ENCODE measurements at places on chromosomes 16 and 17. TPM values are rescaled to one million over a fixed set of nuclear protein-coding genes. Genes with fewer than 3 reads are reported as not detected.
A peak's percentile ranks its signal among the peaks of the same experiment; 100 is the strongest.

The NXN gene
- 0.48 TPM for total RNA-seq

The GGT6 gene
- not detected for total RNA-seq

The HOXB13 gene
- not detected for total RNA-seq

The GRB7 gene
- 0.74 TPM for total RNA-seq

The MYCBPAP gene
- 3.1 TPM for total RNA-seq

The ITGB3 gene
- total RNA-seq = not detected

The BRIP1 gene
- total RNA-seq = 16.4 TPM

The SLC22A31 gene
- 0.71 TPM for total RNA-seq

GRCh38 chr16:69110406-69110805 lies 5.0 kb downstream of the HAS3 start:
- no peak overlapping the region for H3K27ac ChIP-seq
- no peak for DNase-seq
- H3K36me3 ChIP-seq = peaks cover 3% of the 10 kb centered on the region
- peaks cover 3% of the 10 kb centered on the region for H3K4me1 ChIP-seq

DNA sequence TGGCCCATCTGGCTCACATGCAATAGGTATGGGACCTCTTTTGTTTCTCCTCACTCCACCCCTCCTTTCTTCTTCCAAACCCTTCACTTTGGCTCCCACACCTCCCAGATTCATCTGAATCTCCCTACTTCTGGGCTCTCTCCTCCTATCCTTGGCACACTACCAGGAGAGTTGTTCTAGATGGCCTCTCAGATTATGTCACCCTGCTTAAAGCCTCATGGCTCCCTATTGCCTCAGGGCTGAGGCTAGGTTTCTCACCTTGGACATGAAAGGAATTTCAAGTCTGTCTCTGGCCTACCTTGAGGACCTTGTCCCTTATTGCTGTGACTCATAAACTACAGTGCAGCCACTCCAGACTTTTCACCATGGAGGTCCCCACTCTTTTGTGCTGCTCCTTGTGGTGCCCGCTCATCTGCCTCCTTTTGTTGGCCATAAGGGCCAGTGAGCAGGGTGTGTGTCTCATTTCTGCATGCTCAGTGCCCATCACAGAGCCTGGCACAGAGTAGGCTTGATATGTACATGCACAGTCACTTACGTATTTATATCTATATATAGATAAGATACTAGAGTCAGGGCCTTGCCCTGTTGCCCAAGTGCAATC lies 1.0 kb upstream of the MFAP4 start:
- H3K4me1 ChIP-seq = peaks cover 2% of the 10 kb centered on the region
- no peak for DNase-seq
- no peak overlapping the region for H3K4me3 ChIP-seq
- H3K27ac ChIP-seq = no peak overlapping the region
- peaks cover 28% of the 10 kb centered on the region for H3K27me3 ChIP-seq

- no peak overlapping the region for H3K27ac ChIP-seq
- H3K4me3 ChIP-seq = no peak overlapping the region
- no peak for DNase-seq
- no peaks in the 10 kb centered on the region for H3K27me3 ChIP-seq
- H3K36me3 ChIP-seq = peaks cover 19% of the 10 kb centered on the region
Observed at GRCh38 chr17:75468291-75468754, 11.9 kb downstream of the TMEM94 start.

DNA sequence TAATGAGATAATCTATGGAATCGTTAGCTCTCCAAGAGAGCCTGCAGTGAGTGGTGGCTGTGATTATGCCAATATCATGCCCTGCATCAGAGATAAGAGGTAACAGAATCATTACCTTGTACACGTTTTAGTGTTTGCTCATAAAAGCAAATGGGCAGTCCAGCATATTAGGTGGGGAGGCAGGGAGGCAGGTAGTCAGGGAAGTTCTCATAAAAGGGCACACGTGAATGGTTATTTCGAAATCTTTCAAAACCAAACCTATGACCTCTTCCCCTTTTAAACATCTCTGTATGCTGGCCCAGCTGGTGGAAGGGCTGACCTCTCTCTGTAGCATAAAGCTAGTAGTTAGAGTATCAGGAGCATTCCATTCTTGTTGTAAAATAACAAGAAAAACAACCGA lies 51.7 kb downstream of the VAT1L start:
- H3K4me1 ChIP-seq = no peaks in the 10 kb centered on the region
- H3K36me3 ChIP-seq = no peaks in the 10 kb centered on the region
- no peak overlapping the region for H3K27ac ChIP-seq
- H3K4me3 ChIP-seq = no peak overlapping the region

- H3K4me1 ChIP-seq = peaks cover 3% of the 10 kb centered on the region
- no peak overlapping the region for H3K4me3 ChIP-seq
- no peak for DNase-seq
- H3K27ac ChIP-seq = no peak overlapping the region
- no peaks in the 10 kb centered on the region for H3K27me3 ChIP-seq
- peaks cover 33% of the 10 kb centered on the region for H3K36me3 ChIP-seq
Observed at GRCh38 chr17:32654324-32654723, 167.5 kb downstream of the CDK5R1 start.

GRCh38 chr16:12300945-12301500 lies 324.5 kb downstream of the SNX29 start:
- no peaks in the 10 kb centered on the region for H3K4me1 ChIP-seq
- no peak overlapping the region for H3K27ac ChIP-seq
- H3K4me3 ChIP-seq = no peak overlapping the region
- H3K36me3 ChIP-seq = no peaks in the 10 kb centered on the region
- H3K27me3 ChIP-seq = no peaks in the 10 kb centered on the region

- H3K36me3 ChIP-seq = peaks cover 36% of the 10 kb centered on the region
- no peaks in the 10 kb centered on the region for H3K27me3 ChIP-seq
- no peak overlapping the region for H3K27ac ChIP-seq
- peak; percentile 60 for DNase-seq
- H3K4me3 ChIP-seq = no peak overlapping the region
Observed at GRCh38 chr17:82236142-82236971, 7.5 kb downstream of the SLC16A3 start.

DNA sequence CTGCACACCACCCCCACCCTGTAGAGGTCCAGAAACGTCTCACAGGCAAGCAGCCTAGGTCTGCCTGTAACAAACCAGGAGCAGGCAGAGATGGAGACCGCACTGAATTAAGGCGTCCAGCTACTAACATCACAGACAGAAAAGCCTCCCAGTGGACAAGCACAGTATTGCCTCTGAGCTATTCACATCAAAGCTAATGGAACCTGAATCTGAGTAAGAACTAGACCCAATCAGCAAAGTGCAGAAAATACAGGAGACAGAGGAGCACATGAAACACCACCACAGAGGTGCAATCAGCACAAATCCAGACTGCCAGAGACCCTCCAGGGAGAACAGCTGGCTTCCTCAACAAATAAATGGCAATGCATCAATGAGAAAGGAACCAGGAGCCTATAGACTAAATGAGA lies 22.2 kb upstream of the PEMT start:
- DNase-seq = peak; percentile 29
- H3K27me3 ChIP-seq = no peaks in the 10 kb centered on the region
- H3K36me3 ChIP-seq = no peaks in the 10 kb centered on the region
- no peak overlapping the region for H3K27ac ChIP-seq
- no peaks in the 10 kb centered on the region for H3K4me1 ChIP-seq

DNA sequence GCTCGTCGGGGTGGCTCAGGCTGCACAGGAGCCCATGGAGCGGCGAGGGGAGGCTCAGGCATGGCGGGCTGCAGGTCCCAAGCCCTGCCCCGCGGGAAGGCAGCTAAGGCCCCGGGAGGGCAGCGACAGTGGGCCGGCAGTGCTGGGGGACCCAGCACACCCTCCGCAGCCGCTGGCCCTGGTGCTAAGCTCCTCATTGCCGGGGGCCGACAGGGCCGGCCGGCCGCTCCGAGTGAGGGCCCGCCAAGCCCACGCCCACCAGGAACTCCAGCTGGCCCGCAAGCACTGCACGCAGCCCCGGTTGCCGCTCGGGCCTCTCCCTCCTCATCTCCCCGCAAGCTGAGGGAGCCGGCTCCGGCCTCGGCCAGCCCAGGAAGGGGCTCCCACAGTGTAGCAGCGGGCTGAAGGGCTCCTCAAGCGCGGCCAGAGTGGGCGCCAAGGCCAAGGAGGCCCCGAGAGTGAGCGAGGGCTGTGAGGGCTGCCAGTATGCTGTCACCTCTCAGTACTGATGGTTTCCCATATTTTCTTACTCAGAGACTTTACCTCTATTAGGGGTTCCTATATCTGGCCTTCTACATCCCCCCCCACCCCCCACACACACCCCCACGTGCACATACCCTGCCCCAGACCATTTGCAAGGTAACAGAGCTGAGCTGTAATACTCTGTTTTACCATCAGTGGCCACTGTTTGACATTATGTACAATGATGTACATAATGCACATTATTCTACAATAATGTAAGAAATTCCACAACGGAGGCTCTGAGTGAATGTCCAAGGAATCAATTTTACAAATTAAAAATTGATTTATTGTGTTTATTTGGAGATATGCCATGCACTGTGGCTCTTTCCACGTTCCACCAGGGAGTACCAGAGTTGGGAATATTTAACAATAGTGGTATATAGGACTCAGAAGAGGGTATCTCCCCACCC lies 3.7 kb upstream of the VAT1L start:
- no peaks in the 10 kb centered on the region for H3K4me1 ChIP-seq
- H3K36me3 ChIP-seq = no peaks in the 10 kb centered on the region
- no peak overlapping the region for H3K27ac ChIP-seq
- DNase-seq = no peak

DNA sequence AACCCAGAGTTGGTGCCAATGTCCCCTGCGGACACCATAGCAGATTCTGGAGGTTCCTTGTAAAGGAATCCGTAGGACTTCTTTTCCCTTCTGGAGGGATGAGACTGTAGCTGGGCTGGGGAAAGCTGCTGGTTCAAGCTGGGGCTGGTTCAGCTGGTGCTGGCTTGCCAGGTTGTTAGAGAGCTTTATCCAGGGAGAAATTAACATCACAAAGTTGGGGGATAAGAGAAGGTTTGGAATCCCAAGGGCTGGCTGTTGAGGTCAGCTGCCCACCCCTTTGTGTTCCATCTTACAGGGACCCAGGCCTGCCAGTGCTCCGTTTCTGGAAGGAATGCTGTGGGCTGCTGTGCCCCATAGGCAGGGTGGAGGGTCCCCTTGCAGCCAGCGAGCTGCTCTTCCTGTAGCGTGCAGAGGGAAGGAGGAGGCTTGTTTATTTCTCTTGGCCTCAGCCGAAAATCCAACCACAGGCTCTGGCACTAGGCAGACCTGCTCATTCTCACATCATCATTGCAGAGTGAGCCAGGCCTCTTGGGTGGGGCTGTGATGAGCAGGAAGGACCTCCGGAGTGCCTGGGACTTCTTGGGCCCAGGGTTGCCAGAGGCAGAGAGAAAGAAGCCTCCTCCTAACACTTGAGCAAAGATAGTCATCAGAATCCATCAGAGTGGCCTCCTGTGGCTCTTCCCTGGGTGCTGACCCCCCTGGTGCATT lies 251.1 kb downstream of the SEC14L1 start:
- peak overlapping the region; percentile 84 for H3K27ac ChIP-seq
- H3K4me1 ChIP-seq = peaks cover 63% of the 10 kb centered on the region
- H3K4me3 ChIP-seq = peak overlapping the region; percentile 67
- no peaks in the 10 kb centered on the region for H3K27me3 ChIP-seq
- DNase-seq = peak; percentile 56
- peaks cover 33% of the 10 kb centered on the region for H3K36me3 ChIP-seq

DNA sequence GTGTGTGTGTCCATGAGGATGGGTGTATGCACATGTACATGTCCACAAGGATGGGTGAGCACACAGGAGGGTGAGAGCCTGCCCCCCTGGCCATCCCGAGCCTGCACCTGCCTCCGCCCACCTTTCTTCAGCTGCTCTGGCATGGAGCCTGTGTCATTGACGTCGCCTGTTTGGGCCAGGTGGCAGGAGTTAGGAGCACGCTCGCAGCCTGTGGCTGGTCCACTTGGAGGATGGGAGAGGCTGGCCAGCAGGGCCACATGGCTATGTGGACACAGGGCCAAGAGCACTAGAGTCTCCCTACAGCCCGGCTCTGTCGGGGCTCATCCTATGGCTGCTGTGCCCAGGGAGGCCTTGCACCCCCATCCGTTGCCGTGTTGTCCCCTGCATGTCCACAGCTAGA lies 21.4 kb downstream of the BAHCC1 start:
- no peak for DNase-seq
- no peak overlapping the region for H3K4me3 ChIP-seq
- no peak overlapping the region for H3K27ac ChIP-seq
- H3K27me3 ChIP-seq = peaks cover 3% of the 10 kb centered on the region
- no peaks in the 10 kb centered on the region for H3K36me3 ChIP-seq

- H3K4me3 ChIP-seq = peak within 1 kb of the TSS; percentile 92
Observed at GRCh38 chr17:7479213-7480088, at the start of gene ZBTB4. Gene ZBTB4 (minus strand): TSS chr17:7479631. CDS start chr17:7466801, 12,830 bp downstream.

DNA sequence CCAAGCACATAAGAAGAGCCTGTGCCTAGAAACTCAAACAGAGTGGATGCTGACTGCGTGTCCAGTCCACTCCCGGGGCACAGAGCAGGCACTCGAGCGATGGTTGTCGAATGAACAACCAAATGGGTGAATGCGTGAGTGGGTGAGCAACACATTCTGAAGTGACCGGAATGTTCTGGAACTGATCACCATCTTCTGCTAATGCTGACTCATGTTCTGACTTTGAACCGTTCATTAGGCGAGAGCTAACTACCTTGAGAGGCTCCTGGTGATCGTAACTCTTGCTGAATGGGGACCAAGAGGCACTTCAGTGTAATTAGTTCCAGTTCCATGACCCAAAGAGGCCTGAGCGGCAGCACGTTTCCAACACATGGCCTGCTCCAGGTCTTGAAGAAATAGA lies 37.9 kb downstream of the IRF8 start:
- peaks cover 55% of the 10 kb centered on the region for H3K4me1 ChIP-seq
- no peak for DNase-seq
- peaks cover 8% of the 10 kb centered on the region for H3K36me3 ChIP-seq

- H3K4me3 ChIP-seq = no peak overlapping the region
- DNase-seq = no peak
- H3K27ac ChIP-seq = no peak overlapping the region
- H3K27me3 ChIP-seq = peaks cover 9% of the 10 kb centered on the region
- H3K36me3 ChIP-seq = no peaks in the 10 kb centered on the region
Observed at GRCh38 chr16:57098188-57098841, 5.9 kb downstream of the CPNE2 start.

- peak overlapping the region; percentile 60 for H3K4me3 ChIP-seq
- DNase-seq = no peak
- H3K36me3 ChIP-seq = peaks cover 10% of the 10 kb centered on the region
- peaks cover 37% of the 10 kb centered on the region for H3K4me1 ChIP-seq
Observed at GRCh38 chr17:38671939-38672720, 2.6 kb downstream of the EPOP start.

DNA sequence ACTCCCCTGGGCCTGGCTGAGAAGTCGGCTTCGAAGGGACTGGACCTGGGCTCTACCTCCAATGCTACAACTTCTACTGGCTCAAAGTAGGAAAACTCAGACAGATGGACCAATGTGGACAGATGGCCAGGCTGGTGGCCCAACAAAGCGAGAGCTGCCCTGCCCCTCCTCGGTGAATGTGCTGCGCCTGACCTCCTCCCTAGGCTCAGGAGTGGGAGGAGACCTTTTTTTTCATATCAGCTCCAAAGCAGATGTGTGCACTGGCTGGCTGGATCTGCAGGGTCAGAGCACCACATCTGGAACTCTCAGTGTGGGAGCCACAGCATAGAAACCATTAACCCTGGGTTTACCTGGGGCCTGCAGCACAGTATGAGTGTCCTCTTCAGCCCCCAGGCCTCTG lies 20.8 kb downstream of the ATP6V0D1 start:
- H3K4me1 ChIP-seq = no peaks in the 10 kb centered on the region
- H3K4me3 ChIP-seq = no peak overlapping the region
- H3K36me3 ChIP-seq = no peaks in the 10 kb centered on the region
- no peak for DNase-seq
- H3K27ac ChIP-seq = no peak overlapping the region

GRCh38 chr17:2388683-2389055 lies 12.2 kb downstream of the MNT start:
- no peaks in the 10 kb centered on the region for H3K27me3 ChIP-seq
- H3K36me3 ChIP-seq = peaks cover 40% of the 10 kb centered on the region
- no peak for DNase-seq
